ENCODE measurements at places on chromosomes 11 and 22. TPM values are rescaled to one million over a fixed set of nuclear protein-coding genes. Genes with fewer than 3 reads are reported as not detected.

VPREB1 gene
- total RNA-seq, result not detected

LDHAL6A gene
- total RNA-seq, result 2.4 TPM

RTN4RL2 gene
- 2.5 TPM for total RNA-seq

CNGA4 gene
- 9.1 TPM for total RNA-seq

MUC2 gene
- 0.47 TPM for total RNA-seq

NR1H3 gene
- total RNA-seq, result 38.2 TPM

BLID gene
- 2.8 TPM for total RNA-seq

CACNA1I gene
- total RNA-seq, result 1.7 TPM

RIMBP3B gene
- total RNA-seq, result 12.1 TPM

SCARF2 gene
- 12.3 TPM for total RNA-seq

PGM2L1 gene
- total RNA-seq, result 1.8 TPM

PNPLA3 gene
- 1.7 TPM for total RNA-seq

OR8A1 gene
- 0.50 TPM for total RNA-seq

OR2AG2 gene
- 2.8 TPM for total RNA-seq

PVALB gene
- not detected for total RNA-seq

NFAM1 gene
- 1.2 TPM for total RNA-seq
